WTC11 (cell line): ENCODE measurements at places on chromosomes 3 and 15.

- no peak for DNase-seq
Observed at GRCh38 chr15:67307889-67308597, 53.5 kb downstream of the IQCH start.

DNA sequence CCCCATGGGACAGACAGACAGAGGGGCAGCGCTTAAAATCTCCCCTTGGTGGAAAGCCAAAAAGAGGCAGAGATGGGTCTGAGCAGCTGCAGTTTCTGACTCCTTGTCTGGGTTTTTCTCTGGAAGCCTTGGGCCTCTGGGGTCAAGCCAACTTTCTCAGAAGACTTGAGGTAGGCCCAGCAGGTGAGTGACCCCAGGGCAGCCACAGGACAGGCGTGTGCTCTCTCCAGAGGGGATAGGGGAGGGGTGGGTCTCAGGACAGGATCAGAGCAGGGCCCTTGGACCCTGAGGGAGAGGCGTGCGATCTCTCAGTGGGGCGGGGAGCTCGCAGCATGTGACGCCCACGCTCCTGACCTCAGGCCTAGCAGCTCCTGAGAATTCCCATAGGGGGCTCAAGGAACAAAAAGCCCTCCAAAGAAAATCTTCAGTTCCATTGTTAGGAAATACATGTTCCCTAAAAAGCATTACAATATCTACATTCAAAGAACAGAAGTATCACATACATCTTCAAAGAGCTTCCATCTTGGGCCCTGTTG lies 34.6 kb upstream of the DUSP7 start:
- no peak for DNase-seq

DNA sequence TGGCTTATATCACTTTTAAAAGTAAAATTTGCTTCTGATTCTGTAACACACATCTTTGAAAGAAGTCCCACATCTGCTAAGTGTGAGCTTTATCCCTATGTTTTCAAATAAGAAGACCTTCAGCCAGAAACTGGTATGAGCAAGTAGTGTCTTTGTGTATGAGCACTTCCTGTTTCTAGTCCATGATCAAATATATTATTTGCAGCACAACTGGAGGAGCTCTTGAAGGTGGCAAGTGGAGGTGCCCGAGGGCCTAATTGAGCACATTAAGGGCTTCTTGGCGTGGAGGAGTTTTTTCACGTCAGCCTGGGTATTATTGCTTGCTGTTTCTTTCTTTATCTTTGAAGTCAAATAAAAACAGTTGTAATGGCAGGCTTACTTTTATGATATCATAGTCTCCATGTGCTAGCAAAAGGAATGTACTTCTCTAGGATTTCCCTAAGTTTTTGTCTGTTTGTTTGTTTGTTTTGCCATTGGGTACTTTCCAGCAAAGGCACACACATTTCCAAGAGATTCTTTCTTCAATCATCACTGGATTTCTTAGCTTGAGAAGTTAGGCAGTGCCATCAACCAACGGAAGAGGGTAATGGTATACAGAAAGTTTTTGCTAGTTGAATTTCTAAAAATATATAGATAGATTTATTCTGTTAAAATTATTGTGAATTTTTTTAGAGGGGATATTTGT lies 68.1 kb downstream of the MEIS2 start:
- DNase-seq = no peak

DNA sequence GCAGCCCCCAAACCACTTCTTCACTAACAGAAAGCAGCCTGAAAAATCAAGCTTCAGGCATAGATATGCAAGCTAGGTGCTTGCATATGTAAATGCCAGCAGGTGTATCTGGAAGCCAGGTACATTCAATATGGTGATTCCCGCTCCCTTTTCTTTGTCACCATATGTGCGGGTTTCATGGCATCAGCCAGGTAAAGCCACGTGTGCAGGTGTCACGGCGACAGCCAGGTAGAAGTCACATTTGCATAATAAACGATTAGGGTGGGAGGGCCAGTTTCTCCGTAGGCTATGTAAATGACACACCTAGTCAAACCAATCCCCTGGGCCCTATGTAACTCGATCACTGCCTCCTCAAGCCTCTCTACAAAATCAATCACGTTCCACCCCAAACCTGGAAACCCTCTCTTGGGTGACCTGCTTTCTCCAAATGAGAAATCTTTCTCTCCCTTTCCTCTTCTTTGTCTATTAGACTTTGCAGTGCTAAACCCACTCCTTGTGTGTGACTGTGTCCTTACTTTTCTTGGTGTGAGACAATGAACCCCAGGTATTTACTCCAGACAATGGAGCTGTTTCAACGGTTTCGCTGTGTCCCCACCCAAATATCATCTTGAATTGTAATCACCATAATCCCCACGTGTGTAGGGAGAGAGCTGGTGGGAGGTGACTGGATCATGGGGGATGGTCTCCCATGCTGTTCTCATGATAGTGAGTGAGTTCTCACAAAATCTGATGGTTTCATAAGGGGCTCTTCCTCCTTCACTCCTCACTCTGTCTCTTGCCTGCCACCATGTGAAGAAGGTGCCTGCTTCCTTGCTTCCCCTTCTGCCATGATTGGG lies 44.6 kb downstream of the ONECUT1 start:
- peak; percentile 78 for DNase-seq

DNA sequence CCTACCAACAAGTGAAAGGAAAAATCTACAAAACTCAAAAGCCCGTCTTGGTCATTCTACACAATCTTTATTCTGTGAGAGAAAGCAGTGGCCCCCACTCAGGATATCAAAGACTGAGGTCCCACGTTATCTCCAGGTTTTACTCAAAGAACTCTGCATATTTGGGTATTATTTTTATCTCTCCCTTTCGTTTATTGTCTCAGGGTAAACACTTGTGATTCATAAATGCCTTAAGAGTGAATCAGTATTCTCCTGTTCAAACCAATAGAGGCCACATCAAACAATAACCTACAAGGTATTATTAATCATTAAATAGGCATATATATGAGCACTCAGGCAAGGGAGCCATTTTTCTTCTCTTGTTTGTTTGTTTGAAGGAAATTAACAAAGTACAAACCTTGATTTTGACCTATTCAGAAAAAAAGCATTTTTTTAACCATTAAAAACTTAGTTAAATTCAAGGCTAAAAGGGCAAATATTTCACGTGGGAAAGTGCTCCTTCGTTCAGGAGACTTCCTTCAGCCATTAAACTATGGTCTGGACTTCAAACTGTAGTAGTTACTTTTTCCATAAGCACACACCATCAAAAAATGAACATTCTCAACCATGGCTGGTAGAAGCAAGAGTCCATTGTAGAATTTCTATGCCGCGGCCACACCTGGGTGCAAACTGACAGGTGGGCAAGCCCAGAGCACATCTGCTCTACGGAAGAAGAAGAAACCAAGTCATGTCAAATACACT lies 13.9 kb upstream of the HES1 start:
- DNase-seq = no peak

DNA sequence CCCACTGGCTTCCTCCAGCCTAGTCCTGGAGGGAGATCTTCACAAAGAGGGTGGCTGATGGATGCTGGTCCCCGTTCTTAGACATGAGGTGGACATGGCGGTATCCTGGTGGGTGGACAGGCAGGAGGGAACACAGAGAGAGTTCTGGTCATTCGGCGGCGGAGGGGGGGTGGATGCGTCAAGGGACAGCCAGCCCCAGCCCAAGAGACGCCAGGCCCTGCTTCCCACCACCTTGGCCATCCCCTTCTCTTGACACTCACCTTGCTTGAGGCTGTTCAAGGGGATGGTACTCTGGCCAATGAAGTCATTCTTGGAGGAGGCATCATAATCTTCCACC lies 17.1 kb downstream of the VILL start:
- no peak for DNase-seq

GRCh38 chr3:10317311-10317960 lies 3.5 kb downstream of the SEC13 start:
- no peak for DNase-seq

DNA sequence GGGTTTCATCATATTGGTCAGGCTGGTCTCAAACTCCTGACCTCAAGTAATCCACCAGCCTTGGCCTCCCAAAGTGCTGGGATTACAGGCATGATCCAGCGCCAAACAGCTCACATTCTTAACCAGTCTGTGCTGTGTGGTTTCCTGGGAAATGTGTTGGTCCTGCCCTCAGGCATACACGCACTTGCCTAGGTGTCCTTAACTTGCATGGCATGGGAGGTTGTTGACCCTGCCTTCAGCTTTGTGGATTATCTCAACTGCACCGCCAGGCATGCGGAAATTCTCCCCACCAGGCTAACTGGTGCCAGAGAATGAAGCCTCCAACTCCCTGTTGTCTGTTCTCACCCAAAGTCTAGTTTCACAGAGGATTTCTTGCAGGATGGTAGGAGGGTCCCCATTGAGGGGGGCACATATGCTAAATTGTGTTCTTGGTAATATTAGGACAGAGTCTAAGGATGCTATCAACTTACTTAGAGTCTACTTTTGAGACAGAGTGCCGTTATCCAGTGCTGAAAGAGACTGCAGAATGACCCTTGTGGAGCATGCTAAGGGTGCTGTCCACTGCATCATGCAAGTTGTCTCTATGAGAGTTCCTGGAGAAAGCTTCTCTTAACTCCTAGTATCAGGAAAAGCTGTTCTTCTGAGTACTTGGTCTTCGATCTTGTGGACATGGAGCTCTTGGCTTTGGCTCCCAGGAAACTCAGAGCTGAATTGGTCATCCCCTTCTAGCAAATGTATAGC lies 61.6 kb upstream of the EIF1B start:
- no peak for DNase-seq

DNA sequence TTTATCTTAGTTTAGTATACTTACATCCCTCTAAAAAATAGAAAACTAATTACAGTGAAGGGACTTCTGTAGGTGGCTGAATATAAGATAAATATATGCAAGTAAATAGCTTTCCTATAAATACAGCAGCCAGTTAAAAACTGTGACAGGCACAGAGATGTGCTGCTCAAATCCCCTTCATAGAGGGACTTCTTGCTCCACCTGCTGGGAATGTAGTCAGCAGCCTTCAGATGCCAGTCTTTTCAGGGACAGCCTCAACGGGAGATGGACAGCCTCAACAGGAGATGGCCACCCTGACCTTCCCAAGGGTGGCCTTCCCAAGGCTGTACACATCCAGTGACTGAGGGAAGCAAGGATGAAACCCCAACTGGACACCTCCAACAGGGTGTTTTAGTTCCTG lies 15.7 kb upstream of the PRR23E start:
- no peak for DNase-seq
